Fibroblast of villous mesenchyme (primary cell): ENCODE measurements at places on chromosomes 1 and 21. TPM values are rescaled to one million over a fixed set of nuclear protein-coding genes. Genes with fewer than 3 reads are reported as not detected.

Gene SLC1A7
- total RNA-seq = under 0.01 TPM in 2 replicates

Gene VCAM1
- total RNA-seq = 28.3 and 54.8 TPM in 2 replicates

Gene LCE2C
- not detected in 2 replicates for total RNA-seq

Gene SMIM11
- total RNA-seq = 4.7 and 7.1 TPM in 2 replicates

Gene RGS8
- total RNA-seq = not detected in 2 replicates

Gene F13B
- not detected in 2 replicates for total RNA-seq

Gene PIGP
- 4.5 and 11.2 TPM in 2 replicates for total RNA-seq

Gene CLEC20A
- not detected in 2 replicates for total RNA-seq

Gene CFHR3
- total RNA-seq = not detected in 2 replicates

Gene METTL18
- 5.5 and 6.5 TPM in 2 replicates for total RNA-seq

Gene EEIG2
- 13.5 and 23.7 TPM in 2 replicates for total RNA-seq

Gene FCRL6
- total RNA-seq = not detected in 2 replicates

Gene BPNT1
- total RNA-seq = 20.3 and 36.7 TPM in 2 replicates

Gene LRRC3
- total RNA-seq = under 0.01 and 0.64 TPM in 2 replicates

Gene RGS13
- not detected in 2 replicates for total RNA-seq
